ENCODE measurements at places on chromosomes 13 and 19.
A peak's percentile ranks its signal among the peaks of the same experiment; 100 is the strongest.

GRCh38 chr19:35006999-35007365, 6.9 kb downstream of the GRAMD1A start:
- no peak for DNase-seq

GRCh38 chr13:40966298-40966697, 52.8 kb downstream of the ELF1 start:
- peak; percentile 92 for DNase-seq

DNA sequence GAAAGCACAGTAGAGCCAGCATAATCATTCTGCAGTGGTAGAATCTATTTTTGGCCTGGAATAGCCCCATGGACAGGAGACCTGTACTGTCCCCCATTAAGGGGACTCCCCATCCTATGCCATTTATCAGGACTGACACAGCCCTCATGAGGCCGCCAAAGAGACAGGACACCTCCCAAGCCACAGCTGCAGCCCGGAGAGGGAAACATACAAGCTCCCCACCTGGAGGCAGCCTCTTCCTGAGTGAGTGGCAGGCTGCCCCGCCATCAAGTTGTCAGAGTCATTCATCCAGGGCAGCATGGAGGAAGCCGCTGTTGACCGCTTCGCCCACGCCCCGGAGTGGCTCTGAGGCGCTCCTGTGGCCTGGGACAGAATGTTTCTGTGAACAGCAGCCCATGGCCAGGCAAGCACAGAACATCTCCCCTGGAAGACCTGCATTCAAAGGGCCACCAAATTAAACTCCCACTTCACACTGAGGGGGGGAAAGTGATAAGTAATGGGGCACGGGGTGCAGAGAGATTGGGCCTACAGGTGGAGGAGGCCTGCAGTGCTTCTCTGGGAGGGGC, 111.3 kb downstream of the ZDHHC20 start:
- DNase-seq, result peak; percentile 64

DNA sequence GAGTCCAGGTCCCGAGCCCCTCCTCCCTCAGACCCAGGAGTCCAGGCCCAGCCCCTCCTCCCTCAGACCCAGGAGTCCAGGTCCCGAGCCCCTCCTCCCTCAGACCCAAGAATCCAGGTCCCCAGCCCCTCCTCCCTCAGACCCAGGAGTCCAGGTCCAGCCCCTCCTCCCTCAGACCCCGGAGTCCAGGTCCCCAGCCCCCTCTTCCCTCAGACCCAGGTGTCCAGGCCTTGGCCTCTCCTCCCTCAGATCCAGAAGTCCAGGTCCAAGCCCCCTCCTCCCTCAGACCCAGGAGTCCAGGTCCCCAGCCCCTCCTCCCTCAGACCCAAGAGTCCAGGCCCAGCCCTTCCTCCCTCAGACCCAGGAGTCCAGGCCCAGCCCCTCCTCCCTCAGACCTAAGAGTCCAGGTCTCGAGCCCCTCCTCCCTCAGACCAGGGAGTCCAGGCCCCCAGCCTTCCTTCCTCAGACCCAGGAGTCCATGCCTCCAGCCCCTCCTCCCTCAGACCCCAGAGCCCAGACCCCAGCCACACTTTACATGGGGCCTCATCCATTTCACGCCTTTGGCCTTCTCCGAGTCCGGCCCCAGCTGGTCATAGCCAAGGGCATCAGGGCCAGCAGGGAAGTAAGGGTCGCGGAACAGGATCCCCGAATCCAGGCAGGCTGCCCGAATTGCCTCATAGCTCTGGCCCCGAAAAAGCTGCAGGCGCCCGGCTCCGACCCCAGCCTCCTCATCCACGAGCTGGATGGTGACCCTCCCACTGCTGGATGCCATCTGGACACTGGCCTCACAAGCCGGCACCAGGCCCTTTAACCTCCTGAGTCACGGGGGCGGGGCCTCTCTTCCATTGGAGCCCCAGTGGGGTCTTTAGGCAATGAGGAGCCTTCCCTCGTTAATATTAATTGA, 628 bp downstream of the CAPN12 start:
- no peak for DNase-seq

DNA sequence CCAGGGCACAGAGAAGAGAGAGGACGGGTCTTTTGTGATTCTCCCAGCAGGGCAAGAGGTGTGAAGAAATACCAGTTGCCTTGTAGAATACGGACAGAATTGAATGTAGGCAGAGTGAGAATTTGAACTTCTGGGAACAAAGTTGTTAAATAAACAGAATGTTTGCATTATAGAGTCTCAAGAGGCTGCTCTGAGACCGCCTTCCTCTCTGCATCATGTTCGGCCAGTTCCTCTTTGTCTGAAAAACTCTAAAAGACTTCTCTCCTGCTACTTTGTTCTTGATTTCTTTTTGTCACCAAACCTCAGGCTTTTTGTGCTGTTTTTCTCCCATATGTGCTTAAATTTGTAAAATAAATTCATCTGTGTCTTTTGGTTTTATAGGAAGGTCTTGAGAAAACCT, 256.4 kb downstream of the DLEU7 start:
- no peak for DNase-seq

GRCh38 chr13:34207872-34208271, 389.9 kb downstream of the RFC3 start:
- DNase-seq, result no peak

DNA sequence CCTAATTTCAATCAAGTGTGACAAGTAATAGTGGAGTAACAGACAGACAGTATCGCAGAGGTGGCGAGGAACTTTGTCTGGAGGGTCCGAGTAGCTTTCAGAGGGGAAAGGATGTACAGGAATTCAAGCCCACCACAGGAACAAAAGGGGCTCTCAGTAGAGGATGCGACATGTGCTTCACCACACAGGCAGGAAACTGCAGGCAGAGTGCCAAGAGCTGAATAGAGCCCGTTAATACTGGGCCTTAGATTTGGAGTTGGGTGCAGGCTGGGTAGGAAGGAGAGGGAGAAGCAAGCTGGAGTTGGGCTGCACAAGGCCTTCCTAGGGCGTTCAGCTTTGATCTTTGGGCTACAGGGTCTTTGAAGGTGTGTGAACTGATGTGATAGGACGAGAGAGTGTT, 1.2 kb downstream of the CCDC70 start:
- DNase-seq, result no peak

- no peak for DNase-seq
These were observed 567 bp upstream of the CTU1 start for GRCh38 chr19:51108805-51109146.

DNA sequence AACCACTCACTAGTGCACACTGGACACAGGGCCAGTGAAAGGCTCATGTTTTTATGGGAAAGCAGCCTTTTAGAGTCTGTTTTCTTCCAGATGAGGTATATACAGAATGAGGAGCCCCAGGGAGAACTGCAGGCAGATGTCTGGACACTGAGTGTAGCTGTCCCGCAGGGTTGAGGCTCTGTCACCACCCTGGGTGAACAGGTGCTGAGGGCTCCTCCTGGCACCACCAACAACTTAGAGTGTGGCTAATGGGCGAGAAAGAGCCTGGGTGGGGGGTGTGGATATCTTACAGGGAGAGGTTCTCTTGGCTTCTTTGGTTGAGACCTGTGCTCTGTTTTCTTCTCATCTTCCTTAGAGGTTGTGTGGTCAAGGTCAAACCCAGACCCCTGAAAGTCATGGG, 202.1 kb upstream of the GPR12 start:
- no peak for DNase-seq

DNA sequence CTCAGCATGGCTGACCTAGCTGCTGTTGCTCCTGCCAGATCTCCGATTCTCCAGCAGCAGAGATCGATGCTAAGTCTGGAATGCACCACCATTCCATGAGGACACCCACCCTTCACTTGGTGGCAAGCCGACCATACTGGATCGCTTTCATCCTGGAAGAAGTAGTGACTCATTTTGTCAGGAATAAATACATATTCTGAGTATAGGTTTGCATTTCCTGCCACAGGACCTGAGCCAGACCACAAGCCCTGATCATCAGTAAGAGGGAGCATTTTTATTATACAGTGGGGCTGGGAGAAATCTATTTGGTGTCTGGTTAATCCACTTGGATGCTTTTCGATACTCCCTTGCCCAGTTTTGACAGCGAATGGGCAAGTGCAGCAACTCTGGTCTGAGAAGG, 10.9 kb upstream of the KCTD15 start:
- DNase-seq, result no peak

GRCh38 chr19:55115446-55116065, 1.9 kb downstream of the PPP1R12C start:
- DNase-seq, result no peak

- DNase-seq, result no peak
These were observed 441.7 kb downstream of the IRS2 start for GRCh38 chr13:109344552-109345157.

DNA sequence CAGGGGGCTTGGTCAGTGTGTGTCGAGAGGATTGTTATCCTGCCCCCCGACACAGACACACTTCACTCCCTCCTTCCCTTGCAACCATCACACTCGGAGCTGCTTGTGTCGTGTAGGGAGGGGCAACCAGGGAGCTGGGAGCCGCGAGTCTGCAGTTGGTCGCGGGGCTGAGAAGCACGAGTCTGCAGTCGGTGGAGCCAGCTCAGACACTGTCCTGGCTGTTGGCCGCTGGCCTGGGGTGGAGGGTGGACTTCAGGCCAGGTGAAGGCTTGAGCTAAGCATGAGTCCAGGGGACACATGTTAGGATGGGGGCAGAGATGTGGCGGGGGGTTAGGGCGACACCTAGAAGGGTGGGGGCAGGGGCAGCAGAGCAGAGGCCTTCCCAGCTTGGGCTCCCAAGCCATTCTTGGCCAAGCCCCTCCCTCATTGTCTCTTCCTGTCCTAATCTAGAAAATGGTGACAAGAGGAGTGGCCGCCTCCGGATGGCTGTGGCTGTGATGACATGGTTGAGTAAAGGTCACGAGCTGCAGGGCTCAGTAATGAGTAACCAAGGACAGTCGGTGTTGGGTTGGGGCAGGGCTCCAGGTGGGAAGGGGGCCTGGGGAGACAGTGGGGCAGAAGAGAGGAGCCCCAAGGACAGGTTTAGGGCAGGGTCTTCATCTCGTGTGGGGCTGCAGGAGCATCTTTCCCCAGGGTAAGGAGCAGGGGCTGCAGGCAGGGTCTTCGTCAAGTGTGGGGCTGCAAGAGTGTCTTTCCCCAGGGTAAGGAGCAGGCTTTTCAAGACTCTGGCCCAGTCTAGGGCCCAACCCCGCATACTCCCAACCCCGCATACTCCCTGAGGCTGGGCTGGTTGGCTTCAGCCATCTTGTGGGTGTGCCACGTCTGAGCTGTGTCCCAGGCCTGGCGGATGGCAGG, 8.6 kb downstream of the PPP5C start:
- DNase-seq, result no peak

- DNase-seq, result no peak
These were observed 2895.5 kb upstream of the PCDH20 start for GRCh38 chr13:64311112-64311511.
